ENCODE measurements at places on chromosomes 7 and 10.

- DNase-seq = no peak
Measured at GRCh38 chr10:95505641-95506040, 55.5 kb downstream of the SORBS1 start.

GRCh38 chr7:886626-887487 is 10.5 kb downstream of the GET4 start:
- DNase-seq = no peak

DNA sequence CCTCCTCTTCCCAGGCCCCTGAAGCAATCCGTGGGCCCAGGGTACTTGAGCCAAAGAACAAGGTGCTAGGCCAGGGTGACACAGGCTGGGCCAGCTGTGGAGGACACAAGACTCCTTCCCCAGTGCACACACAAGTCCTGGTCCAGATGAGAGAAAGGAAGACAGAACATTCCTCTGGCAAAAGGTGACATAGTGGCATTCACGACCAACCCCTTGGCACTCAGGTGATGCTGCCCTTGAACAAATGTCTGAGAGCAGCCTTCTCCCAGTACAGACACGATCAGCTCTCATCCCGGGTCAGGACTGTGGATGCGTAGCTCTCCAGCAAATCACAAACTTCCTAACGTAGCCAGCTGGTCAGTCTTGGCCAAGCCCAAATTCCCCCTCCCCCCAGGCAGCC is 118.5 kb downstream of the OAT start:
- DNase-seq = no peak

- peak; percentile 78 for DNase-seq
Measured at GRCh38 chr7:101094791-101095375, 9.6 kb downstream of the TRIM56 start.

- DNase-seq = no peak
Measured at GRCh38 chr7:6277476-6277875, 5.1 kb upstream of the CYTH3 start.

DNA sequence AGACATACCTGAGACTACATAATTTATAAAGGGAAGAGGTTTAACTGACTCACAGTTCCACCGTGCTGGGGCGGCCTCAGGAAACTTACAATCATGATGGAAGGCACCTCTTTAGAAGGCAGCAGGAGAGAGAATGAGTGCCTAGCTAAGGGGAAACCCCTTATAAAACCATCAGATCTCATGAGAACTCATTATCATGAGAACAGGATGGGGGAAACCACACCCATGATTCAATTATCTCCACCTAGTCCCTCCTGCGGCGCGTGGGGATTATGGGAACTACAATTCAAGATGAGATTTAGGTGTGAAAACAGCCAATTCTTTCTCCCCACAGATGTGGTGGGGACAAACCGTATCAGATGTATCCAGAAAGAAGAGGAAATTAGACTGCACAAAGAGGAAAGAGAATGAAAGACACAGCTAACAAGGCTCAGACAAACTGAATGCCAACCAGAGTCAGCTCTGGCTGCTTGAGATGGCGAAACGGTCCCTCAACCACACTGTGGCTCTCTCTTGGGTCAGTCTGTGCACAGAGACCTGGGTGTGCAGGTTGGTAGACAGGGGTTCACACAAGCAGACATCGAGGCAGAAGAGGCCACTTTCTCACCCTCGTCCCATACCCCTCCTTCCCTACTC is 375.6 kb downstream of the SFMBT2 start:
- DNase-seq = no peak

DNA sequence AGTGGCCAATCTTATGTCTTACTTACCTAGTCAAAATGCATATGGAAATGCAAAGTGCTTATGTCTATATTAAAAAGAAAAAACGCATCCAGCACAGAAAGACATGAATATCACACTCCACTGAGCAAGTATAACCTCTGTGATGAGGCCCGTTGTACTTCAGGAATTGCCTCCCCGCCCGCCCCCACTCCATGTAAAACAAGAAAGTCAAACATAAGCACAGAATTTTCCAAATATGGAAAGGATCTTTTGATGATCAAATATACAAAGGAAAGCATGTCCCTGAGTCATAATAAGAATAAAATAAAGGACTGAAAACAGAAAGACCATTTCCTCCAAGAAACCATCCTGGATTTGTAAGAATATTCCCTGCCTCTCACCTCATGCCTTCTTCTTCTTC is 229.1 kb downstream of the BAMBI start:
- no peak for DNase-seq

DNA sequence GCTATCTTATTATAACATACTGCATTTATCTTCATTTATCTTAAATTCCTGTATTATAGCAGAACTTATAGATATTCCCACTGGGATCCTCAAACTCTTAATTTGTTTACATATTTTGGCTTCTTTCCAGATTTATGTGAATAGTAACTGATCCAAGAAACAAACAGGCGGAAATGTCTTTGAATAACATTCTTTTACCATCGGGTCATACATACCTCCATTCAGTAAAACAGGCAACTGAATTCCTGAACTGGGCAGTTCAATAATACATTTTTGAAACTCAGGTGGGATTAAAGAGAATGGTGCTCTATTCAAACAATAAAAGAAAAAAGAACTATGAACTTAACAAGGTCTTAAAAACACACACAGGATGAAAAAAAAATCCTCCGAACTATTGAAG is 337.4 kb downstream of the CRPPA start:
- peak; percentile 34 for DNase-seq

- DNase-seq = peak; percentile 68
Measured at GRCh38 chr10:17227367-17228090, 512 bp upstream of the VIM start.

DNA sequence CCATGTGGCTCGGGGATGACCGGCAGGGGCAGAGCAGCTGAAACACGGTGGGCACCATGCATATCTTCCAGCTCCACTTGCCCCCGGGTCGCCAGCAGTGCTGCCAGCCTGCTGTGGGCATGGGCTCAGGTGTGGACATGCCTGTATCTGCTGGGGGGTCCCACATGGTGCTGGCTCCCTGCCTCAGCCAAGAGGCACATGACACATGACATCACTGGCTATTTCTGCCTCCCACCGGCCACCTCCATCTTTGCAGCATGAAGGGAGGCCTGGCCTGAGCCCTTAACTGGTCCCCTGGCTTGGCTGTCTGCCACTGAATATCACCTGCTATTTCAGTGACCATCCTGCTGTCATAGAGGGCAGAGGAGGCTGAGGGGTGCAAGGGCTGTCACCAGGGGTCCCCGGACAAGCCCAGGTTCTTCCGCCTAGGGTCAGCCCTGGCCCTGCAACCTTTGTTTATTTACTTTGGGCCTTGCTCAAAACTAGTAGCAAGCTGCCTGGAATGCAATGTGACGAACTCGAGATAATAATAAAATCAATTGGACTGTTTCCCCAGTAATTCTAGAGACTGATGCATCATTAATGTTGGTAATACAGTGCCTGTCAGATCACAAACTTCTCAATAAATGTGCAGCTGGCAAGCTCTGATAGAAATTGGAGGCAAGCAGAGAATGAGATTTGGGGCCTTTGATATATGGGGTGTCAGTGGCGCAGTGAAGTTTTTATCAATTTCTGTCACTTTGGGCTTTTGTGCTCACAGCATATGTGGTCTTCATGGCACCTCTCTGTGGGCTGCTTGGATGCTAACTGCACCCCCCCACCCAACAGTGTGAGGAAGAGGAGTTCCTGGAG is 28.5 kb downstream of the ZMIZ1 start:
- DNase-seq = no peak

DNA sequence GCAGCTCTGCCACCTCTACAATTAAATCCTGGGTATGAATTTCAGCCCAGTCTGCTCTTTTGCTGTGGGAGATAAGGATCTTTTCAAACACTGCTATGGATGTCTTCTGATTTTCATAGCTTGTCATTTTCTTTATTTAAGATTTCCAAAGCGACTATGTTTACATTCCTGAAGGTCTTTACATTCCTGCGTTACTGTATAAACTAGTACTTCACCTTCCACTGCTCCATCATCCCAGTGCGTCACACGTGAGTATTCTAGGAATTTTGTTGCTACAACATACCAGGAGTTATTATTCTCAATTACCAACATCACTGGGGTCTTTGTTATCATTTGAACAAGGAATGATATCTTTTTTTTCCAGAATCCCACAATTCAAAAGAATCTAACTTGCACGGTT is 944.7 kb downstream of the SORCS3 start:
- DNase-seq = no peak

- DNase-seq = no peak
Measured at GRCh38 chr7:121196286-121196685, 132.5 kb upstream of the WNT16 start.

DNA sequence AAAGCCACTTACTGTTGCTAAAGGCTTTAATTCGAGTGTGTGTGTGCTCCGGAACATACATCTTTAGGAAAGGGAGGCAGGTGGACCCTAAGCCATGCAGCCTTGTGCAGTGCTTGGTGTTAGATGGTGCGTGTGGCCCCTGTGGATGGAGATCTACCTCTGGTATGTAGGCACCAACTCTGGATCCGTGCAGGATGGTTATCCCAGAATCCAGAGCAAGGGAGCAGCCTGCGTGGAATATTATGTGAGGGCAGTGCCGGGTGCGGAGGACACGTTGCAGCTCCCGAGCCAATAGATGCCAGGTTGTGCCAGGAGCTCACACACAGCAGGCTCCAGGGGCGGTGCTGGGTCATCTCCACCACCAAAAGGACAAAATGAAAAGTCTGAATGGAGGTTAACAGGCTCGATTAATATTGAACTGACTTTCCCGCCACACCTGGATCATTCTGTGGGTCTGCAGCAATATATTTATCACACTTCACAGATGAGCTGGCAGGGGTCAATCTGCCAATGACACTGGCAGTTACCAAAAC is 143.0 kb upstream of the NPS start:
- no peak for DNase-seq

- DNase-seq = no peak
Measured at GRCh38 chr10:113982296-113982695, 61.4 kb upstream of the ADRB1 start.

GRCh38 chr7:37683246-37684120 is at the start of gene GPR141:
GPR141 (plus strand) TSS chr7:37683766; CDS start chr7:37740394, 56,628 bp downstream.
- no peak for DNase-seq

GRCh38 chr7:108157606-108158335 is 27.6 kb upstream of the LAMB4 start:
- no peak for DNase-seq

GRCh38 chr7:92632791-92633190 is 42.6 kb upstream of the FAM133B start:
- no peak for DNase-seq

GRCh38 chr7:35975851-35976454 is 175.1 kb downstream of the SEPTIN7 start:
- DNase-seq = peak; percentile 87

GRCh38 chr10:104862-105565 is 30.2 kb upstream of the ZMYND11 start:
- no peak for DNase-seq

- no peak for DNase-seq
Measured at GRCh38 chr10:56920601-56921261, 559.7 kb upstream of the ZWINT start.

GRCh38 chr7:157717211-157718174 is 380.7 kb downstream of the DNAJB6 start:
- DNase-seq = no peak

GRCh38 chr10:121700416-121700815 is 102.2 kb upstream of the FGFR2 start:
- no peak for DNase-seq

DNA sequence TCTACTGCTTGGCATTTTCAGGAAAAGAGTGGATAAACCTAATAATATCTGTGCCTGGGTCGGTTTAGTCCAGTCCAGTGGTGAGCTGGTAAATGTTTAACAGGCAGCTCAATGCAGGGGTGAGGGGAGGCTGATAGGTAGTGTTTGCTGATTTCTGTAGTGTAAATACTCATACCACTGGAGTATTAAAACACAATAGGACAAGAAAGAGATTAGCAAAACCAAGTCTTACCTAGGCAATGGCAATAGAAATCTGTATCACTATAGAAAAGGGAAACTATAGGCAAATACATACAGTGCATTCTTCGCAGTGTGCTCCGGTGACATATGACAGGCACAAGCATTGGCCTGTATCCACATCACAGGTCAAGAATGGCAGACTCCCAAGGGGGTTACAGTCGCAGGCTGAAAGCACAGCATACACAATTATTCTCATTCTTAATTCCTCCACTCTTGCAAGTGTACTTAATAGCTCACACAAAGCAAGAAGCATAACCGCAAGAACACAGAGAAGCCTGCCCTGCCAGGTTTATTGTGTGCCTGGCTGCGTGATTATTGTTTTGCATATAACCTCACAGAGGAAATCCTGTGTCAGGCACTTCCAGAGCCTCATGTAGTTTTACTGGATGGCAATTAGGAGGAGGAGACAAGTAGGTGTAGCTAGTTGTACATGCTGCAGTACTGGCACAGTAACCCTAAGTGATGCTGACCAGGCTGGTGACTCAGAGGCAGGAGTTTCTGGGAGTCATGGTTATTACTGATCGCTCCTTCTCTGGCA is 35.0 kb downstream of the LAMB4 start:
- DNase-seq = peak; percentile 84

DNA sequence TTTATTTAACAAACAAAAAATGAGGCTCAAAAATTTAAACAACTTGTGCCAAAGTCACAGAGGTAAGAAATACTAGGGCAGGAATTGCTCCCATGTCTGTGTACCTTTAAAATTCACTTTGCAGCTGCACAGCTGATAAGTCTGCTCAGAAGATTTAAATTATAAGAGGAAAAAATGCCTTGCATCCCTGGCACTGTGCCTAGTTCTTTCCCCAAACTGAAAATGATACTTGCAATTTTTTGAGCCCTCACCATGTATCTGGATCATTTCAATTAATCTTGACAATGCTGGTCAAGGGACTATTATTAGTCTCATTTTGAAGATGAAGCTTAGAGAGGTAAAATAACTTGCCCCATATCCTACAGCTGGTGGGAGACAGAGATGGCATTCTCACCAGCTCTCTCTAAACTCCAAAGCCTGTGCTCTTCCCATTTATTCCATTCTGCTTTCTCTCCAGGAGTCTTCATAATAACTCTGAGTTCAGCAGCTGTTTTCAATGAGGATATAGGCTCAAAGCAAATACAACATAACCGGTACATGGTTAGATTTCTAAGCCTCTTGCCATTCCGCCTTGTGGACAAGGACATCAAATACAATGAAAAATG is 350.5 kb upstream of the LRRTM3 start:
- DNase-seq = peak; percentile 54

- DNase-seq = no peak
Measured at GRCh38 chr7:44484482-44485313, 5.8 kb downstream of the NUDCD3 start.

GRCh38 chr7:41167836-41168235 is 535.1 kb downstream of the INHBA start:
- no peak for DNase-seq

GRCh38 chr7:67413670-67414069 is 417.0 kb downstream of the TYW1 start:
- DNase-seq = no peak

DNA sequence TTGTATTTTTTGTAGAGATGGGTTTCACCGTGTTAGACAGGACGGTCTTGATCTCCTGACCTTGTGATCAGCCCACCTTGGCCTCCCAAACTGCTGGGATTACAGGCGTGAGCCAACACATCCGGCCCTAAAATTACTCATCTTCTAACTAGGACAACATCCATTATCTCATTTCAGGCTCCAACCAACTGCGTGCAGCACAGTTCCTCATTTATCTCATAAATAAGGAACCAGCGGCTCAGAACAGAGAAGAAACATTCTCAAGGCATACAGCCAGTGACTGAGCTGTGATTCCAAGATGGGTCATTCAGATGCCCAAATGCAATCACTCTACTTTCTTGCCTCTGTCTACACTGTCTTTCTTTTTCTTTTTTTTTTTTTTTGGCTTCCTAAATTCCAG is 356.1 kb downstream of the ELMO1 start:
- DNase-seq = no peak
